Central memory CD4-positive, alpha-beta T cell (primary cell): ENCODE measurements at places on chromosomes 12 and 14.

GRCh38 chr12:12899530-12900380 is 8.4 kb downstream of the GPRC5A start:
- no peak for DNase-seq

DNA sequence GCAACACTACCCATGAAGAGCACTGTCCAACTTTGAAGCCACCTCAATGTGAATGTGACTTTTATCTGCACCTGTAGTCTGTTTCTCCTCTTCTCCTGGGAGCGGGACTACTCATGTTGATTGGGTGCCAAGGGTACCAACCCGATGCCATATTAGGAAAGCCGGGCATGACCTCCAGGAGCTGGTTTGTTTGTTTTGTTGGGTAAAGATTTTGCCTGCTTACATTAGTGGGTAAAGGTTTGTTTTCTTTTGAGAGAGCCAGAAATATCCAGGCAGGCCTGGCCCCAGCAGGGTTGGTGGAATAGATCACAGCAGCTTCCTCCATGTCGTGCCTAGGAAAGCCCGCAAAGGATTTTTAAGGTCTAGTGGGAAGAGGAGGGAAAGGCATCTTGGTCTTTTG is 19.7 kb upstream of the ITPK1 start:
- DNase-seq: no peak

- no peak for DNase-seq
These were observed 186.7 kb downstream of the ESR2 start for GRCh38 chr14:64107438-64107837.

DNA sequence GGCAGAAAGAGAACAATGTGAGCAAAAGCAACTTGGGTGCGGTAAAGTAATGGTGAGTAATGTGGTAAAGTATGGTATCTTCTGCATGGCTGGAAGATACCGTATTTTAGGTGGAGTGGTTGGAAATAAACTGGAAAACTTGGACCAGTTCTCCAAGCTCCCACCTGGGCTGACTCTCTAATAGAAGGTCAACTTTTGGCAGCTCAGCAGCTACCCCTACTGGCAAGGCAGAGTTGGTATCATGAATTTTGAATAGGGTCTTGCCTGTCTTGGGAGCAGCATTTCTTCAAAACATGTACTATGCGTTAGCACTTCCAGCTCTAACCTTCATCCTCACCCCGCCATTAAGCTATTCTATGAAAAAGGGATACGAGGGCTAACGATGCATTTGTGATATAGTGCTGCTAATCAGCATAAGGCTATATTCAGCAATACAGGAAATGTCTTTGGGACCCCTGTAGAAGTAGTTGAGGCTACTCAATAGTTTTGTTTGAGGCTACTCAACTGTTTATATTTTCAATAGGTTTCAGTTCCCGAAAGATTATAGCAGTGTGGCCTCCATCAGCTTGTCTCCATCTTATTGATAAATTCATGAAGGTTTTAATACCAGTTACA is 276.3 kb upstream of the FAR2 start:
- DNase-seq: no peak

- DNase-seq: no peak
These were observed 29.6 kb upstream of the USP15 start for GRCh38 chr12:62230652-62231051.

GRCh38 chr12:40522837-40523236 is 169.4 kb upstream of the CNTN1 start:
- DNase-seq: no peak

GRCh38 chr12:53074283-53074998 is 4.7 kb downstream of the SPRYD3 start:
- DNase-seq: no peak

DNA sequence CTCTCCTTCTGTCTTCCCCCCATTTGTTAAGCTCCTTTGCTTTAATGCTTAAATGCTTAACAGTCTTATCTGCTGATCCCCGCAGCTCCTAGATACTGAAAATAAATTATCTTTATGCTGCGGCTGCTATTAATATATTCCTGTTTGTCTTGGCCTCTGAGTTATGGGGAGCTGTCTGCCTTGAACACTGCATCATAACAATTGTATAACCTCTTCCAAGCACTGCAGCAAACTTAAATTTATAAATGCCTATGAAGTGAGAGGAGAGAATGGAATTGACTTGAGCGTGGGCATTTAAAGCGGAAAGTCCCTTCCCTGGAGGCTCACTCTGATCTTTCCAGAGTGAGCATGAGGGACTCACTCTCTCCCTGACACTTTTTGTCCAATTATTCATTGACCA is 23.1 kb upstream of the DCP1B start:
- no peak for DNase-seq

DNA sequence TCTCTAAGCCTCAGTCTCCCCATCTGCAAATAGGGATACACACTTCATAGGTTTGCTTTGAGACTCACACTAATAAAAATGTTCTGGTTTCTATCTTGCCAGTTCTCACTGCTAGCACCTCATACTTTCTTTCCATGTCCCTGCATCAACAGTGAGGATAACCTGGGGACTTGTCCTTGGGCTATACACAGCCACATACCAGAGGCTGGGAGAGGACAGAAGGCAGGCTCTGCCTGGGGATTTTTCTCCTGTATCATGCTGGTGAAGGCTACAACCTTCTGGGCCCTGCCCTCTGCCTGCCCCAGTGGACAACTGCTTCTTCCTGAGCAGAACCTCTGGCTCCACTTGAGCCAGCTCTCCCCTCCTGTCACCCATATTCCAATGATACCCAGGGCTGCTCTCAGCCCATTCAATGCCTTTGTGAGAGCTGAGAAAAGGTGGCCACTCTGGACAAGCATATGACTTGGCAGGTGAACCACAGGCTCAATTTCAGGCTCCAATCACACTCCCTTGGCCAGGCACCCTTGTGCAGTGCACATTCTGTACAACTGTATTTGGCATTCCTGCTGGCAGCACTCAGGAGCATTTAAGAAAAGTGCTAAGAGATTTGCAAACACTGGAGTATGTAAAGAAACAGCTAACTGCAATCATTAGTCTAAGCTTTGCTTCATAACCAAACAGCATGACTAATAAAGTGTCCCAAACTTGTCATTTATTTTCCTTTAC is 135.8 kb upstream of the VRK1 start:
- DNase-seq: no peak

DNA sequence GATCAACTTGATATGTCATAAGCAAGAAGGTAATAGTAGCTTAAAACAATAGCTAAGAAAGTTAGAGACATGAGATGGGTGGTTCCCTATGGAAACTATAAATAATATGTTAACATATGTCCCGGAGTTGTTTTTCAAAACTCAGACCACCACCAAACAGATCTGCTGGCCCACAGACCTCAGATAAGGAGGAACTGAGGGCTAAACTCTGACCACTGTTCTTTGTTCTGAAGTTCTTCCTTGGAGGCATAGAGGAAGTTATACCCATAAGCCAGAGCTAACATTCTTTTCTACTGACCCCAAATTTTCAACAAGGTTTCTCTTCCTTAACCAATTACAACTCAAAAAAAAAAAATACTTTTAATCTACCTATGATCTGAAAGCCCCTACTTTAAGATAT is 156.1 kb upstream of the FSCB start:
- DNase-seq: no peak

- DNase-seq: no peak
These were observed 56.2 kb downstream of the SDR9C7 start for GRCh38 chr12:56878010-56878339.

- DNase-seq: no peak
These were observed 201.6 kb upstream of the KITLG start for GRCh38 chr12:88781909-88782308.

GRCh38 chr14:95730126-95730525 is 16.2 kb upstream of the TCL1A start:
- no peak for DNase-seq

GRCh38 chr14:98112194-98112780 is 1159.7 kb downstream of the BCL11B start:
- no peak for DNase-seq

- no peak for DNase-seq
These were observed 14.1 kb downstream of the RAB35 start for GRCh38 chr12:120102189-120103043.

DNA sequence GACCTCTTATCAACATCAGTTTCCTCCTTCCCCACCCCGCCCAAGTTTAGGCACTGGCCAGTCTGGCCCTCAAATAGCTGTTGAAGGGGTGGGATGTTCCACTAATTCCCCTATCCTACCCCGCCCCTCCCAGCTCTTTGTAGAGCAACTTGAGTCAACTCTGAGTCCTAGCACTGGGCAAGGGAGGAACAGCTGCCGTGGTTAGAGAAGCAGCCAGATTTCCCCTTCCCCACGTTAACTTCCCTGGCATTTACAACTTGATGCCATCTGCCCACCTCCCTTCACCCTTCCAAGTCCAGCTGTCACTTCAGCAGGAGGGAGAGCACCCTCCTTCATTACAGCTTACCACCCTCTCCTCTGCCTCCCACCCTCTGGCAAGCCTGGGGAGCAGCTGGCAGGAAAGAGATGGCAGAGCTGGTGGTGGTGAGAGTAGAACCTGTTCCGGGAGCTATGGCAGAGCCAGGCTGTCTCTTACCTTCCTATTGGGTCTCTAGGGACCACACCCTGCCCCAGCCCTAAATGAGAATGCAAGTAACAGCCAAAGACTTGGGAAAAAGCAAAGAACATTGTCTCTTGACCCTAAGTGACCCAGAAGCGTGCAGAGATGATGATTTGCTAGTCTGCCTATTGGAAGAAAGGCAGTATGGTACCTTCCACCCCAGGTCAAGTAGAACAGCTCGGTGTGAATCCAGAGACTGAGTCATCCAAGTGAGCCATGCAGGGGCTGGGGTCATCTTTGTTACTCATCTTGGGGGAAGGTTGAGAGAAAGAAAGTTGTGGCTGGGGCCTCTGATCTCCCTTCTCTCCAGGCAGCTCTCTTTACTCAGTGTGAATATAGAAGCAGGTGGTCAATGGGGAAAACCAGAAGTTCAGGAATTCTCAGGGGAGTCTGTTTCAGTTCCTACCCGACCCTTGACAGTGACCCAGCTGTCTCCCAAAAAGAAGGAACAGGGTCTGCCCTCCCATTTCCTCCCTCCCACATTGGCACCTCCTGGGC is 1.5 kb downstream of the BLOC1S1 start:
- DNase-seq: no peak

DNA sequence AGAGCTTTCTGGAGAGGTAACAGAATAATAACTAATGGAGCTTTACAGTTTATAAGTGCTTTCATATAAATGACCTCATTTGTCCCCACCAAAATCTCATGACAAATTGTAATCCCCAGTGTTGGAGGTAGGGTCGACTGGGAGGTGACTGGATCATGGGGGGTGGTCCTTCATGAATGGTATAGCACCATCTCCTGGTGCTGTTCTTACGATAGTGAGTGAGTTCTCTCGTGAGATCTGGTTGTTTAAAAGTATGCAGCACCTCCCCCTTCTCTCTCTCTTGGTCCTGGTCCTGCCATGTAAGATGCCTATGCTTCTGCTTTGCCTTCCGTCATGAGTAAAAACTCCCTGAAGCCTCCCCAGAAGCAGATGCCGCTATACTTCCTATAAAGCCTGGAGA is 423.3 kb upstream of the GARIN6 start:
- no peak for DNase-seq

DNA sequence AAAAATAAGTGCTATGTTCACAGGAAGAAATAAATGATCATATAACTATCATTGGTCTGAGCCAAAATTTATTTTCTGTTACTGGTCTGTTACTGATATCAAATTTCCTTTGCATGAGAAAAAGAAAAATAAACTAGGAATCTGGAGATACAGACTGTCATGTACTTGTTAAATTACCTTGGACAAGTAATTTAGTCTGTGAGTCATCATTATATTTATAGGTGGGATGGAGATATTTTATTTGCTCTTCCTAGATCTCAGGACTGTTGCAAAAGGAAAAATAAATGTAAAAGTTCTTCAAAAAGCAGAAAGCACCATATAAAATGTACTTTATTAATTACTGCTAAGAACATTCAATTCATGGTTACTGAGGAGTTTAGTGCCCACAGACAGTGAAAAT is 174.4 kb downstream of the PTPRO start:
- no peak for DNase-seq

DNA sequence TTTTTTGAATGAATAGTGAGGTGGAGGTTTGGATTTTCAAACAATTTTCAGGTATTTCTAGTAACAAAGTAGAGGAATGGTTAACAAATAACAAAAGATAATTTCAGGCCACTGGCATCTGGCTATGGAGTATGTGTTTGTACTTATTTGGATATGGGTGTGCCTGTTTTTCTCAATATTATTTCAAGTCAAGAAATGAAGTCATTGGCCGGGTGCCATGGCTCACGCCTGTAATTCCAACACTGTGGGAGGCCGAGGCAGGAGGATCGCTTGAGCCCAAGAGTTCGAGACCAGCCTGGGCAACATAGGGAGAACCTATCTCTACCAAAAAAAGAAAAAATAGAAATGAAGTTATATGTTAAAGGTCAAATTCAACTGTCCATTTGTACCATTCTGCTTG is 13.9 kb downstream of the SLC35E3 start:
- DNase-seq: no peak

GRCh38 chr14:55125403-55125802 is 3.6 kb upstream of the LGALS3 start:
- DNase-seq: no peak

DNA sequence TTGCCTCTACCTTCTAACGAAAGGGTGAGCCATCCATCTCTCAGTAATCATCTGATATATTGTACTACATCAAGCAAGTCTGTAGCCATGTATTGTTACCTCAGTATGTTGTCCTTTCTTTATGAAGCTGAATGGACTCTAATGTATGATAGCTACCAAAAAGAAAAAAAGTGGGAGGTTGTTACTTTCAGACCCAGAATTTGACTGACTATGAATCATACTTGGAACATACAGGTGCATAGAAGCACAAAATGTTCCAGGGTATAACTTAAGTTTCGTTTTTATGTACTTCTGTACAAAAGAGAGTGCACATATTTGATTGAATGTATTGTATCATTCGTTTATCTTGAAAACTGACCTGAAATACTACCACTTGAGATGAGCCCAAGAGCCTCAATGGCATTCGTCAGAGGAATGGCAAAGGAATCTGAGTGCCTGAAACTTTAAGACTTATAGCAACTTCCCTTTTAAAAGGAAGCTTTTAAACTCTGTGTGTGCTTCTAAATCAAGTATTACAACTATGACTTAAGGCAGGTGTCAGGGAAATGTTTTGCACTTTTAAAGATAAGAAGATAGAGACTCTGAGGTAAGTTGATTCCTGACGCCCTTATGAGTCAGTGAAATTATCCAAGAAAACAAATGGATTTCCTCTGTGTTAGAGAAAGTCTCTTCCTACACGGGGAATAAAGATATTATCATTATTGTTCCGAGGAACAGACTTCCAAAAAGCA is 951.5 kb downstream of the GALC start:
- DNase-seq: no peak

DNA sequence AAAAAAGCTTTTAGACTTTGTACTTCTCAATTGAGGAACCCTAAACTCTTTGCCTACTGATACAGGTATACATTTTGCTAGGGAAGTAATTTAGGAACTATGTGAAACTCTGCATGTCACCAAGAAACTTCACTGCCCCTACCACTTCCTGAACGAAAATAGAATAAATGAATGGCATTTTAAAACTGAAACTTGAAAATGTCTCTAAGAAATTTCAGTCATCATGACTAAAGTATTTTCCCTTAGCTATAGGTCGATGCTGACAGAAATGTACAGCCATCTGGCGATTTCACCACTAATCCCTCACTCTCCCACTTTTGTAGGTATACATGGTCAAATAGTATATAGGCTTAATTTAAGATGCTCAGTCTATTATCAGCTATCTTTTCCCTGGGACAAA is 194.9 kb upstream of the SYT10 start:
- no peak for DNase-seq
